ENCODE measurements at places on chromosomes 3 and 15.

- DNase-seq: no peak
Observed at GRCh38 chr3:109028753-109029152, 75.1 kb upstream of the GUCA1C start.

- DNase-seq: no peak
Observed at GRCh38 chr3:186599785-186600166, 13.1 kb upstream of the AHSG start.

- no peak for DNase-seq
Observed at GRCh38 chr3:30347679-30348216, 258.7 kb upstream of the TGFBR2 start.

- no peak for DNase-seq
Observed at GRCh38 chr15:98804057-98804380, 155.7 kb downstream of the IGF1R start.

- DNase-seq: no peak
Observed at GRCh38 chr3:143644370-143645089, 203.7 kb downstream of the SLC9A9 start.

DNA sequence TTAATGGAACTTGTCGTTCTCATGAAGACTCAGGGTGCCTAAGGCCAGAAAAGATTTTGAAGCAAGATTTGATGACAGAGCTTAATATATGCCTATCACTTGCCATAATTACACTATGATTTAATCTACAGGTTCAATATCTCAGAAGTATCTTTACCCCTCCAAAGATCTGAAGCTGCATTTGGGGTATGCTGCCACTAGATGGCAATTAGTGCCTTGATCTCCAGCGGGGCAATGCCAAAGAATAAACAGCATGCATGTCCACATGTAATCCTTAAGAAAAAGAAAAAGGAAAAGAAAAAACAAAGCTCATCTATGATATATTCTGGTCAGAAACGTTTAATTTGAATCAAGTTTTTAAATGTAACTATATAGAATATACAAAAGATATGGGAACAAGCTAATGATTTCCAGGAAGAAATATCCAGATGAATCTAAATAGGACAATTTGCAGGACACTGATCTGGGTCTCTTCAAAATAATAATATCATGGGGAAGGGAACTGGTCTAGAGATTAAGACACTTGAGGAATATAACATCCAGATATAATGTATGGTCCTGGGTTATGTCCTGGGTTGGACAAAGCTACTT lies 55.0 kb upstream of the SOX14 start:
- DNase-seq: no peak

DNA sequence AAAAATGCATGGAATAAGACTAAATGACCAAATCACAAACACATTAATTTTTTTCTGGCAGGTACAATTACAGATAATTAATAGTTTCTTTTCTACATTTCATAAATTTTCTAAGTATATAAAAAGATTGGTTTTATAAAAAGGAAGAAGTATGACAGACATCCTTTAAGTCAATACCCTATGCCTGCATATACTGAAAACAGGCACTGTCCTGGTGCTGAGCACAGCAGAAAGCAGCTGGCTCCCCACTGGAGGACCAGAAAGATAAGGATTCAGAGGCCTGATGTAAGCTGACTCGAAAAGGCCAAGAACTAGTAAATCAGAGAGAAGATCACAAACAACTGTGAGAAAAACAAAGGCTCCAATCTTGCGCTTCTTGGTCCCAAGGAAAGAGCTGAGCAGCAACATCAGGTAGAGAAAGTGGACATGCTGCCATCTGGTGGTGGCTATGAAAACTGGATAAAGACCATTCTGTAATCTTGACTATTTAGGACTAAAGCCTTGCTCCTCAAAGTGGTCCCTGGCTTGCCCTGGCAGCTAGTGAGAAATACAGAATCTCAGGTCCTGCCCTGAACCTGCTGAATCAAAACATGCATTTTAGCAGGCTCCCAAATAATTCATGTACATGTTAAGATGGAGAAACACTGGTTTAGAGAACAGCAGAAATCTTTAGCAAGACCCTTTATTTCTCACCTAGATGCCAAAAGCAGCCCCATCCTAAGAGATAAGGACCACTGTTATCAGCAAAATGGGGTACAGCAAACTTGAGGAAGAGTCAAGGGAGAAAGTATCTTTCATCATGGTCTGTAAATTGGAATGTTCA lies 76.0 kb downstream of the TRANK1 start:
- DNase-seq: peak; percentile 16

DNA sequence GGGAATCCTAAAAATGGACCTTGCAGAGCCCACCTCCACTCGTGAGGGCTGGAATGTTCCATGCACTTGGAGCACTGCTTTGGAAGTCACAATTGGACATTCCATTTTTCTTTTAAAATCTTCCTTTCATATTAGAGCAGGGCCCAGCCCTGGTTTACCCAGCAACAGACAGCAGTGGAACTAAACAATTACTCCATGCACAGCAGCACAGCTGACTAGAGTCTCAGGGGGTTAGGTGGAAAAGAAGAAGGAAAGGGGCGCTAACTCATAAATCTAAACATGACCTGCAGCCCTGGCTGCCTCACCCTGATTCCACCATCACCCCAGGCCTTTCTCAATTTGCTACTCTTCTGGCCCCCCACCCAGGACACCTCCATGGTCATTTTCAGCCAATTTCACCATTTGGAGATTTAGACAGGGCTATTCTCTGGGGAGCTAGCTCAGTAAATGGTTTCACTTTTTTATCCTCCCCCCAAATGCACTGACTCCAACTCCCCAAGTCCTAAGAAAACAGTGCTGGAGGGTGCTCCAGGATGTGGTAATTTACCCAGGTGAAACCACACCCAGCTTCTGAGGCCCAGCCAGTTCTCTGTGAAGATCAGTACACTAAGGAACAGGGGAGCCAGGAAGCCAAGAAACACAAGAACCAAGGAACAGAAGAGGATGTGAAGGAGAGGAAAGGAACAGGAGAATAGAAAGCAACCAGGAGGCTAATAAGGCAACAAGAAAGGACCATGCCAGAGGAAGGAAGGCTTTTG lies 1.6 kb upstream of the LRRC31 start:
- DNase-seq: no peak

DNA sequence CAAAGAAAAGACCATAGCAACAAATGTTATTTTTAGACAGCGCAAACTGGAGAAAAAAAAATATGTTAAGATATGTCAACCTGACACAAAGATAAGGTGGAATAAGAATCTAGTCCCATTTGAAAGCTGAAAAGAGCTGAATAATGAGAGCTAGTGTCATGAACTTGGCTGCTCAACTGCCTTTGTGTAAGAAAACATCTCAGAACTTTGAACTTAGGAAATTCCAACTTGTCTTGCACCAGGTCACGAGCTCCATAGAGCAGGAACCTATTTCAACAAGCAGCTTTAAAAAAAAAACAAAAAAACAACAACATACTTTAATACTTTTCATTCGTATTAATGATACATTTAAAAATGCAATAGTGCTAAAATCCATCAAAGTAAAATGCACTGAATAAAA lies 79.5 kb downstream of the ZNF280D start:
- no peak for DNase-seq
